Stimulated activated naive CD4-positive, alpha-beta T cell treated with Interleukin-2 at 50 U/mL for 16 hours (primary cell): ENCODE measurements at places on chromosomes 16 and 17.

- no peak for DNase-seq
Measured at GRCh38 chr17:6191405-6192324, 121.5 kb downstream of the WSCD1 start.

DNA sequence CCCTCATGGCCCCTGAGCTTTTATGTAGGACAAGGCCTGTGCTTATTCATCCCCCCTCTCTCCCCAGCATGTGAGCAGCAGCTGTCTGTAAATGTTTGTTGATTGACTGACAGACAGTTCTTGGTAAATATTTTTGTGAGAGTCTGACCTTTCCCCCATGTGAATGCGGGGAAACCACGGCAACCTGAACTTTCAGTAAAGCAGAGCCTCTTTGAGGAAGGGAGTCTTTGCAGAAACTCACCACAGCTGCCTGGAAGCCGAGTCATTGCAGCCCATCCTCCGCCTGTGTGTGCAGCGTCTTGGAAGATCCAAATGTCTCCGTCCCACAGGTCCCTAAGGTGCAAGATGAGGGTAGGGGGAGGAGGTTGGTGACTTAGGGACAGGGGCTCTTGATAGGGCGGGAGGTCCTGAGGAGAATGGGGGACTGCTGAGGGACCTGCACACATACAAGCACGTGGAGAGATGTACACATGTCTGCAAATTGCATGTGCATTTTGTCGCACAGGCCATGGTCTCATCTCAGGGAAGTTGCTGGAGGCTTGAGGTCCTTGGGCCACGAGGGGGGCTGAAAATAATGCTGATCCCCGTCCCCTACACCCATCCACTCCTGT lies 23.0 kb upstream of the IL21R start:
- DNase-seq, result no peak

DNA sequence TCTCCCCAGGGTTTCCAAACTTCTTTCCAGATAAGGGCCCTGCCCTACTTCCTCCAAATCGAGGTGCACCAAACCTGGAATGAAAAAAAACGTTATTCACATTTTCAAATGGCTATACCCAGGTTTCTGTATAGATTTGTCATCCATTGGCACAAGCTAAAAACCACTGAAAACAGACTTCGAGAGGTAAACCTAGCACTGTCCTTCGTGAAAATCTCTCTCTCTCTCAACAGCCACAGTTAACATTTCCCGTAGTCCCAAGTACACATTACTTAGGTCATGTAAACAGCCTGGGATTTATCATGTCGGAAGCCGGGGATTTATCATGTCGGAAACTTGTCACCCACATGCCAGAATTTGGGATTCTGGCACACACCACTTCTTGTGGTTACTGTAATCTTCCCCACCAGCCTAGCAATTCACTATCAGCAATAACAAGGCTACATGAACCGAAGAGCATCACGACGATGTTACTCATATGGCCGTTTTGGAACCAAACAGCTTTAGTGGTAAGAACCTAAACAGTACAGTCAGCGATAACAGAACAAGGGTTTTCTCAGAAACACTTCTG lies 1.2 kb downstream of the DDX5 start:
- no peak for DNase-seq

- DNase-seq, result no peak
Measured at GRCh38 chr16:87310610-87311009, 6.6 kb downstream of the C16orf95 start.

- DNase-seq, result no peak
Measured at GRCh38 chr17:80442764-80443163, 27.8 kb downstream of the ENDOV start.

GRCh38 chr17:82063424-82064415 lies 1.9 kb downstream of the DUS1L start:
- no peak for DNase-seq

- no peak for DNase-seq
Measured at GRCh38 chr16:83335076-83335475, 472.7 kb upstream of the HSBP1 start.

DNA sequence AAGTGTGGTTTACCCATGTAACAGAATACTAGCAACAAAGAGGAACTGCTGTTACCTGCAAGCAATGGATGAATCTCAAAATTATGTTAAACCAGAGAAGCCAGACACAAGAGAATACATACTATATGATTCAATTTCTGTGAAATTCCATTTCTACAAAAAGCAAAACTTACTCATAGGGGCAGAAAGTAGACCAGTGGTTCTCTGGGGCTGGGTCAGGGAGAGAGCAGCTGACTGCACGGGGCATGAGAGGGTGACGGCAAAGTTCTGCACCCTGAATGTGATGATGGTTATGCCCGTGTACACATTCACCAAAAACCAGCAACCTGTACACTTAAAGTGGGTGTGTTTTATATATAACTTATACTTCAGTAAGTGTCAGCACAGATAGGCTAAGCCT lies 3.1 kb downstream of the ZNF843 start:
- no peak for DNase-seq

DNA sequence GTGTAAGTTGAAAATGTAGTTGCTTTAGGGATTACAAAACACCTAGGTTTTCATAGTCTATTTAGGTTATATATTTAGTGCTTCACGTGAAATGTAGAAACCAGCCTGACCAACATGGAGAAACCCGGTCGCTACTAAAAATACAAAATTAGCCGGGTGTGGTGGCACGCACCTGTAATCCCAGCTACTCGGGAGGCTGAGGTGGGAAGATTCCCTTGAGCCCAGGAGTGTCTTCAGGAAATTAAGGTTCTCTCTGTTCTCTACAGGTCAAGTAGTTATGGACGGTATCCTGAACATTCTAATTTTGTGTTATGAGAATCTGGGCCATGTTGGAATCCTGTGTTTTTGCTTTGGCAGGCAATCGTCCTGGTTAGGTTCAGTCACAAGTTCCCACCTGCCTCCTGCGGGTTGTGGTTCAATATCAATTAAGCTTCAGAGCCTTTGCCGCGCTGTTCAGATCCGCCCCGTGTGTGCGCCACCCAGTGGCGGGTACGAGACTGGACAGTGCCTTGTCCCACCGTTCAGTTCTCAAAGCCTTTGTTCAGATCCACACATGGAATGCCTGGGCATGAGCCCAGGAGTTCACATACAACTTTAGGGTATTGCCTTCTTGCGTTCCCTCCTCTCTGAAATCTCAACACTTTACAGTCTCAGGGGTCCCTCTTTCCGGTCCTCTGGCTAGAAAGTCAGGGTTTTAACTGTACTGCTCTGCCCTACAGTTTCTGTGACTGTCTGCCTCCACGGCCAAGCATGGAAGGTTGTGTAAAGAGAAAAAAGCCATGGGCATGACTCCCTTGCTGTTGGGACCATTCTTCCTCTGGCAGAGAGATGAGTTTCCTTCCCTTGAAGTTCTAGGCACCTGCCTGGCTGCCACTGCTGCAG lies 41.7 kb downstream of the HEATR6 start:
- DNase-seq, result peak; percentile 61

- no peak for DNase-seq
Measured at GRCh38 chr17:31835984-31836383, 23.1 kb downstream of the COPRS start.

DNA sequence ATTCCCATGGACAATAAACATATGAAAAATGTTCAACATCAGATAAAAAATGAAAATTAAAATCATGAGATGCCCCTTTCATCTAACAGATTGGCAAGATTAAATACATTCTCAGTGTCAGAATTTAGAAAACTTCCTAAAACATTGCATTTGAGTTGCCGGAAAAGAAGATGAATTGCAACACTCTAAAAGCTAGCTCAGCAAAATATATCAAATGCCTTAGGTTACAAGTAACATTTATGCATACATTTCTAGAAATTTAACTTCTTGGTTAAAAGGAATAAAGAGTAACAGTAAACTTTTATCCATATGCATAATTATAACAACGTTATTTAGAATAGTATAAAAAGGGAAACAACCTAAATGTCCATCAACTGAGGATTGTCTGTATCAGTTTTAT lies 239.0 kb downstream of the PMP22 start:
- no peak for DNase-seq

GRCh38 chr16:20928774-20929411 lies 28.3 kb downstream of the LYRM1 start:
- no peak for DNase-seq

DNA sequence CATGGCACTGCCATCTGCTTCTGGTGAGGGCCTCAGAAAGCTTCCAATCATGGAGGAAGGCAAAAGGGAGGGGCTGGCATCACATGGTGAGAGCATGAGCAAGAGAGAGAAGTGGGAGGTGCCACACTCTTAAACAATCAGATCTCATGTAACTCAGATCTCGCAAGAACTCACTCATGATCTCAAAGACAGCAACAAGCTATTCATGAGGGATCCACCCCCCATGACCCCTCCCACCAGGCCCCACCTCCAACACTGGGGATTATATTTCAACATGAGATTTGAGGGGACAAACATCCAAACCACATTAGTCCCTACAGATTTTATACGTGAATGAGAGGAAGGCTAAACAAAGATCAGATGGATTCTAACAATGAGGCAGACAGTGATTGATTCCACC lies 8.9 kb upstream of the TMEM132E start:
- DNase-seq, result no peak

GRCh38 chr17:9380361-9380760 lies 195.3 kb downstream of the STX8 start:
- DNase-seq, result no peak

DNA sequence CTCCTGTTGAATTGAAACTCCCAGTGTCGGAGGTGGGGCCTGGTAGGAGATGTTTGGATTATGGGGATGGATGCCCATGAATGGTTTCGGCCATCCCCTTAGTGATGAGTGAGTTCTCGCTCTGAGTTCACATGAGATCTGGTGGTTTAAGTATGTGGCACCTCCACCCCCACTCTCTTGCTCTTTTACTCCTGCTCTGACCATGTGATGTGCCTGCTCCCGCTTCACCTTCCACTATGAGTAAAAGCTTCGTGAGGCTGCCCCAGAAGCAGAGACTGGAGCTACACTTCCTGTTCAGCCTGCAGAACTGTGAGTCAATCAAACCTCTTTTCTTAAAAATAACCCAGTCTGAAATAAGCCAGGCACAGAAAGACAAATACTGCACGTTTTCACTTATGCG lies 512.4 kb downstream of the HS3ST4 start:
- DNase-seq, result no peak

DNA sequence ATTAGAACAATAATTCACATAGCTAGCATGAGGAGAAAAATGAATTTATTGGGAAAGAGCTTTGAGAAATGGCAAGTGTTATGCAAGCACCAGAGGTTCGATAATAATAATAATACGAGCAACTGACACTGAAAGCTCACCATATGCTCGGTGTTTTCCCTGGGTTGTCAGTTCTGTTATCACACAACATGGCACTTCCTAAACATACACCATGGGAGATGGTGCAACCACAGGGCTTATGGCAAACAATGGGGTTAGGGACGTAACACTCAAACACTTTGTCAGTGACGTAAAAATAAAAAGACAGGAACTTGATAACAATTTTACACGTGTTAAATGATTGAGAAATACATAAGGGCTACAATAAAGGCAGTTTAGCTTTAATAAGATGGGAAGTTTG lies 23.7 kb downstream of the OR1D5 start:
- no peak for DNase-seq

- DNase-seq, result no peak
Measured at GRCh38 chr16:35750701-35751104, 2291.3 kb downstream of the TP53TG3F start.

GRCh38 chr17:42183741-42184711 lies 1.2 kb downstream of the HCRT start:
- DNase-seq, result peak; percentile 63

- no peak for DNase-seq
Measured at GRCh38 chr16:78310990-78311561, 211.6 kb downstream of the WWOX start.

DNA sequence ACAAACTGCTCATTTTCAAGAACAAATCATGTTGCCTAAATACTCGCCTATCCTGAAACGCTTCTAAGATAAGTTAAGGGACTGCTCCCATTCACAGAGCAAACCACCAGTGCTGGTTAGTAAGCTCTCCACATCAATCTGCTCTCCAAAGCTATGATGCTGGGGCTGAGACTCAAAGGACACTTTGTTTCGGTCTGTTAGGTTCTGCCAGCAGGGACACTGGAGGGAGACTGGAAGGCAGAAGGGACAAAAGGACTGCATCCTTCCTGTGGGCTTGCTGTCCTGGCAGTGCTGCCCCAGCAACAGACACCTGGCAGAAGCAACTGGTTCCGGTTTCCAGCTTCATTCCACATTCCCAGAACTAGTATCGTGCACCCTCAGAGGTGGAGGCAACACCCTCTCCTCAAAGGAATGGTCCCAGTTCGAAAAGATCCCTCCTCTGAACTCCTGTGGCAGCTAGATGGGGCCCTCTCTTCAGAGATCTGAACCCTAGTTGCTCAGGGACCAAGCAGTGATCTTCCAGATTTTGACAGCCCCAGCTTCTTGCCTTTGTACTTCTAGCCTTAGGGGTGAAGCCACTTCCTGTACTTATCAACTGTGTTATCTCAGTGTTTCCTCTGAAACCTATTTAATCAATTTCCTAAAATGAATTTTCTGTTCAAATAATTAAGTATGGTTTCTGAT lies 73.4 kb upstream of the GSG1L start:
- no peak for DNase-seq
